Midbrain (tissue), 1 donor: ENCODE measurements at places on chromosomes 13 and 19.
A peak's percentile ranks its signal among the peaks of the same experiment; 100 is the strongest.

DNA sequence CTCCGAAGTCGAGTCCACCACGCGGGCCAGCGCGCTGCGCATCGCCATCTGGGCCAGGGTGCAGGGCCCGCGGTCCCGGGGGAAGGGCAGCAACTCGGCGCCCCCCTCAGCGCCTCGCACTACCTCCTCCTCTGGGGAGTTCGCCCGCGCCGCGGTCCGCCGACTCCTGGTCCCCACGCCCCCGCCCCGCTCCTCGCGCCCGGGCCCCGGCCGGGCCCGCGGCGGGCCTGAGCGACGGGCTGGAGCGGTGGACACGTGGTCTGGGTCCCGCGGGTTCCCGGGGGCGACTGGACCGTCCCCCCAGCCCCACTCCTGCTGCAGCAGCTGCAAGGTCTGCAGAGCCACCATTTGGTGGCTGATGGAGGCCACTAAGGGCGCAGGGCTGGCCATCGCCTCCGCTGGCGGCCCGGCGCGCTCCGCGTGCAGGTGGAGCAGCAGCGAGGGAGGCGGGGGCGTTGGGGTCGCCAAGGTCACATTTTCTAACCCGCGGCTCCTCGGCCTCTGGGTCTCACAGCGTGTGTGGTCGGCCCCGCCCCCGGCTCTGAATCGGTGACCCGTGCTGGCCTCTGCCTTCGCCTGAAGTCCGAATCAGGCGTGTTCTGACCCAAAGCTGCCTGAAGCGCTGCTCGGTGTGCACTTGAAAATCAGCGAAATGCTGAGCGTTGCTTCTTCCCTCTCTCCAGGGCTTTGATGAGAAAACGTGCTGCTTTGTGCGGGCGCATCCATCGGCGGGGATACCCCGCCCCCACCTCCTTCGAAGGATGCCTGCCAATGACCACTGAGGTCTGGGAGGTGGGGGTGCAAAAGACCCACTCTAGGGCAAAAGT, at the start of gene DLEU7:
TSS of gene DLEU7 (minus strand) at position 436 of the 827 bp plus-strand sequence. CDS start at position 390, 46 bp downstream.
- DNase-seq, result no peak

DNA sequence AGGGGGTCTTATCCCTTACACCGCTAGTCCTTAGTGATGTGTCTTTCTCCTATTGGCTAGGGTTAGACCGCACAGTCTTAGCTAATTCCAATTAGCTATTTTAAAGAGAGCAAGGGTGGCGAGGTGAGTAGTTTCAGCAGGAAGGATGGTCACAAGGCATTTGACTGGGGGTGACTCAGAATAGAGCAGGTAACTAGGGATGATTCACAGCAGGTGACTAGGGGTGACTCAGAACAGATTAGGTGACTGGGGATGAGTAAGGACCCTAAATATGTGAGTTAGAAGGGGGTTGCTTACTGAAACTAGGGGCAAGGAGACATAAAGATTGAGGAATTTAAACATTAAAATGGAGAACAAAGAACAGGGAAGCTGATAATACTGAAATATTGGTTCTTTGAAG, 64.3 kb downstream of the ZNF66 start:
- no peak for DNase-seq

DNA sequence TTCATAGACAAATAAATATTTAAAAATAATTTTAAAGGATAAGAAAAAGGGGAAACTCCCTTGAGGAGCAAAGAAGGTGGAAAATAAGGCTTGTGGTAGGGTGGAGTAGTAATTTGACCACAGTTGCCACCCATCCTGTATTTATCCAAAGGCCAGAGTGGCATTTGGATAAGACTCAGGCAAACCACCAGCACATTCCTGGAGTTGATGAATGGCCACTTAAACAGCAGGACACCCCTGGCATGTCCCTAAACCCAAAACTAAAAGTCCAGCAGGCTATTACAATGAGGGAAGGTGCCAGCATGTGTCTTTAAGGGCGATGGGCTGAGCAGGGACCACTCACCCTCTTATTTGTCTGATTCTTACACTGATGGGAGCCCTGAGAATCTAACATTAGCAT, 9.8 kb upstream of the FRY start:
- DNase-seq, result no peak

DNA sequence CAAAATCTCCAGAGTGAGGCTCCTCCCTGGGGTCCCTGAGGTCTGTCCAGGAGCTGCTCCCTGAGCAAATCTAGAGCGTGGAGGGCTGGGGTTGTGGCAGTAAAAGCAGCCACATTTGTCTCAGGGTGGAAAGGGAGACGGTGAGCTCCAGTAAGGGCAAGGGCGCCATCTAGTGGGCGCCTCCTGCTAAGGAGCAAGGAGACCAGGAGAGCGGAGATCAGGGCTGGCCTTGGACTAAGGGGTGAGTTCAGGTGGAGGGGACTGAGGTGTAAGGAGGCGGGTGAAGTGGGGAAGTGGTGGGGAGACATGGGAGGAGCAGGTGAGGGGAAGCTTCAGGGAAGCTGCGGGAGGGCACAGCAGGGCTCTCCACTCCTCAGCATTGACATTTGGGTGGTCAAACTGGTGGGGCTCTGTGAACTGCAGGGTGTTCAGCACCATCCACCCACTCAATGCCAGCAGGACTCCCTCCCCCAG, 5.3 kb upstream of the CEACAM21 start:
- peak; percentile 55 for DNase-seq

DNA sequence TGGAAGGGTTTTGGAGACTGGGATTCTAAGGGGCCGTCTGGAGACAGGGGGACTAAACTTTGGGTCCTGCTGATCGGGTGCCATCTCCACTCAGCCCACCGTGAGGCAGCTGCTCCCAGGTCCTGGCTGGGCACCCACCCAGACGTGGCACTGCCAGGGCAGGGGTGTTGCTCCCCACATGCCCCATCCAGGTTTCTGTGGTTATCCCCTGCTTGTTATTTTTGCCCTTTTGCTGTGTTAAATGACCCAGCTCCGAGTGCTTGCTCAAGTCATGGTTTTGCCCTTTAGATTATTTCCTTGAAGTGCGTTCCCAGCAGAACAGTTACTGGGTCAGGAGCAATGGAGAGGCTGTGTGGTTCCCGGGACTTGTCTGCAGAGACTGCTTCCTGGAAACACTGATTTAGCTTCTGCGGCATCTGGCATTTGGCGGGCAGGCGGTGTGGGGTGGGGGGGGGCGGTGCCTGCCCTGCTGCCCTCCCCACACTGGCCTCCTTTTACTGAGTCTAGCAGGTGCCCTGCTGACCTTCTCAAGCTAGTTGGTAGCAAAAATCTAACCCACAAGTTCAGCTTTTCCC, 1.9 kb downstream of the RAB11B start:
- peak; percentile 67 for DNase-seq

- no peak for DNase-seq
Observed at GRCh38 chr13:45872566-45872965, 21.0 kb upstream of the SIAH3 start.

GRCh38 chr13:111567637-111568036, 247.2 kb downstream of the TEX29 start:
- no peak for DNase-seq

- no peak for DNase-seq
Observed at GRCh38 chr13:79837741-79838450, 356.9 kb downstream of the NDFIP2 start.

DNA sequence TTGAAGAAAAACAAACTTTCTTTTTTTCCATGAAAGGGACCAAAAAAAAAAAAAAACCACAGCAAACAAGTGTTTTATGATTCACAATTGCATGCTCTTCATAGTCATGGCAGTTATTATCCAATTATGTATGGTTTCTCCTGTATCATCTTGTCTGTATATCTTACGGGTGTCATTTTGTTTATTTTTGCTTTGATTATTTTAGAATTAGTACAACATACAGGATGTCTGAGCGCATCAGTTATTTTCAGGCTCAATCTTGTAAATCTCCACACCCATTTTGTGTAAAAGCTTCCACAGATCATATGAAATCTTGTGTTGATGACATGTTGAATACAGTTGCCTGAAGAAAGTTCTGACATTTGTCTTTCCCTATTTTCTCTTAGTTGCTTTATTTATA, 280.3 kb downstream of the KLF5 start:
- no peak for DNase-seq

GRCh38 chr19:50835785-50836542, 2.6 kb upstream of the KLK15 start:
- peak; percentile 52 for DNase-seq

- DNase-seq, result no peak
Observed at GRCh38 chr19:12946731-12947496, 1.3 kb downstream of the RAD23A start.

DNA sequence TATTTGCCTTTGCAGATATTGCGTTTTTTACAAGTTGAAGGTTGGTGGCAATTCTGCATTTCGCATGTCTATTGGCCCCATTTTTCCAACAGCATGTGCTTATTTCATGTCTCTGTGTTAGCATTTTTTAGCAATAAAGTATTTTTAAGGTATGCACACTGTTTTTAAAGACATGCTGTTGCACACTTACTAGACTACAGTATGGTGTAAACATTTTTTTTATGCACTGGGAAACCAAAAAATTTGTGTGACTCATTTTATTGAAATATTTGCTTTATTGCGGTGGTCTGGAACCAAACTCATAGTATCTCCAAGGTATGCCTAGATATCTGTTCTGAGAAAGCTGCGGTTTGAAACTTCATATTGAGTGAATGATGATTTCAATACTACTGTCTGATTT, 55.4 kb upstream of the RNF113B start:
- DNase-seq, result no peak

GRCh38 chr13:104584481-104584880, 1518.3 kb upstream of the SLC10A2 start:
- no peak for DNase-seq

- DNase-seq, result no peak
Observed at GRCh38 chr13:30409886-30410704, 12.2 kb upstream of the UBE2L5 start.

- DNase-seq, result no peak
Observed at GRCh38 chr19:5929625-5930024, 15.6 kb downstream of the CAPS start.

DNA sequence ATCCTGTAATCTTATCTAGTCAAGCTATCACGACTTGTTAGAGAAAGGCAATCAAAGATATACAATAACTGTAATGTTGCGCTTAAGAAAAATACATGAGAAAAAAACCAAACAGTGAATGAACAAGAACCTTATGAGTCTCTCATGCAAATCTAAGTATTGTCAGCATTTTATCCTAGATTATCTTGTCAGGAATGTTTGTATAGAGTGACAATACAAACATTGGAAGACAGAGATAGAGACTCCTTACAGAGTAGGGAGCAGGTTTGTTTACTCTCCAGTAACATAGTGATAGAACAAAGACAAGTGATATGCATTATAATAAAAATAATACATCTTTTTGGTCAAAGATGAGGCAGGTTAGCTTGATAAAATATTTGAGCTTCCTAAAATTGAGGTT, 444.8 kb downstream of the SLITRK5 start:
- no peak for DNase-seq

DNA sequence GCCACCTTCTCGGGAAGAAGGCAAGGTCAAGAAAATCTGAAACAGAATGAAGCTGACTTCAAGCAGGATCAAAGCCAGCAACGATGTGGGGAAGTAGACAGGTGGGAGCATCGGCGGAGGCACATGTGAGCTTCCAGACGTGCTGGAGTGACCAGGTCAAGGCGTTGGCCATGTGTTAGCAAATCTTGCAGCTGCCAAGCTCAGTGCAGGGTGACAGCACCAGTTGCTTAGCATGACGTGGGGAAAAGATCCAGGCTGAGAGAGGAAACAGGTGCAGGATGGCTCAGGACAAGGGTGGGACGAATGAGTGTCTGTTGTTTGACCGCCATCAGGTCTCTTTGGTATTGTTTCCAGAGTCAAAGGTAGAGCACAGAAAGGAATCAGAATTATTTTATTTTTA, 92.3 kb downstream of the TNFSF13B start:
- no peak for DNase-seq

DNA sequence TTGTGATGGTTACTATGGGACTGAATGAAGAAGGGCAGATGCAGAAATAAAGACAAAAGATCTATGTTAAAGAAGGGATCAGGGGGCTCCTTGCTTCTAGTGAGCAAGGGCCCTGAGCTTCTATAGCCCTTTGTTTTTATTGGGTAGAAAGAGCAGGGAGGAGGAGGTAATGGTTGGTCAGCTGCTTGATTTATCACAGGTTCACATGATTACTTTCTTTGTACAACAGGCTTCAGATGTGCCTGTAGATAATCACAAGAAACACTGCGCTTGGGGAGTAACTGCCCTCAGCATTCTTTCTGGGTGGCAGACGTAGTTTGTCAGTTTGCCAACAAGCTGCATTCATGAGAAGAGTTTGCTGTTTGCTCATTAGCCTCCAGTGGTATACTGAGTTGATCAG, 4.8 kb upstream of the ZNF439 start:
- no peak for DNase-seq

DNA sequence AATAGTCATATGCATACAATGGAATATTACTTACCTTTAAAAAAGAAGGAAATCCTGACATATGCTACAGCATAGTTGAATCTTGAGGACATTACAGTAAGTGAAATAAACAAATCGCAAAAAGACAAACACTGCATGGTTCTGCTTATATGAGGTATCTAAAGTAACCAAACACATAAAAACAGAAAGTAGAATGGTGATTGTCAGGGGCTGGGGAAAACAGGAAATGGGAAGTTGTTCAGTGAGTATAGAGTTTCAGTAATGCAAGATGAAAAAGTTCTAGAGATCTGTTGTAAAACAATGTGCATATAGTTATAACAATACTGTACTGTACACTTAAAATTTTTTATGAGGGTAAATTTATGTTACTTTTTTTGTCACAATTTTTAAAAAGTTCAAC, 219.4 kb downstream of the KLF5 start:
- DNase-seq, result no peak

DNA sequence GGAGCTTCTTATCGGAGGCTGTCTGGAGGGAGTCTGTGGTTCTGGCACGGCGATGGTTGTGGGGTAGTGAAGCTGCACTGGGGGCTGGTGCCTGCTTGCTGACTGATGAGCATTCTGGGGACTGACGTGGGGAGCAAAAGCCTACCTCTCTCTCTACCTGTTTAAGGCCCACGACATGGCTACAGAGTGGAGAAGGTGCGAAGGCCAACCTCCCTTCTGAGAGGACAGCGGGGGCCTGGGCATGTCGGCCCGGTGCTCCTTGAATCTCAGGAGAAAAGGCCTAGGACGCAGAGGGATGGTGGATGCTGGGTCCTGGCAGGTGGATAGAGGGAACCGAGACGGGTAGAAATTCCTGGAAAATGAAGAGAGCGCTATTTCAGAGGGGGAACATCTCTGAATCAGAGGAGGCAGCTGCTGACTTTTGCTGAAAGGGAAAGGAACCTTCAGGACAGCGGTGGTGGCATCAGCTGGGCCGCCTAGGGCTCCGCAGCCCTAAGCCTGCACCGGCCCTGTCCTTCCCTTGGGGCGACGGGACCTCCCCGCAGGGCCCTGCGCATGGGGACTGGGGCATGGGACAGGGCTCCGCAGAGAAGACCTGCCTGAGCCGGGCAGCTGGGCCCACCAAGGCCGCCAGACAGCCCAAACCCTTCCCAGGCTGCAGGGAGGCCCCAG, 35.0 kb upstream of the MEDAG start:
- no peak for DNase-seq

DNA sequence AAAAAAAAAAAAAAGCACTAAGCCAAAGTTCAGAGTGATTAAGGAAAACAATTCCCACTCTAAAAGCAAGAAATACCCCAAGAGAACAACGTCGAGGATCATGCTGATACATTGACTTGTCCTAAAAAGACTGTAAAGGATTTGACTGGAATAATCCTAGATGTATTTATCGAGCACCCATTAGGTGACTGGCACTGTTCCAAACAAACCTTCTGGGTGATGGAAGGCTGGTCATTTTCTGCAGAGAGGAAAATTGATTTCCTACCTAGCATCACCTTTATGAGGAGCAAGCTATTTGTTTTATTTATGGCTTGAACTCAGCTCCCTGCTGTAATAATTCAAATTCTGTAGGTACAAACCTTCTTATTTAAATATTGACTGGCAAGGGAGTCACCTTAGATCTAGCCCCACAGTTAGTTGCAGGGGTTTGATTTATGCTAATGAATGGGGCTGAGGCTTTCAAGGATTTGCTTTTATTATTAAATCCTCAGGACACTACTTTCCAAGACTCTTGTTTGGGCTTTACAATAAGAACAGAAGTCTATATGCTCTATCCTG, 471.0 kb downstream of the OLFM4 start:
- no peak for DNase-seq
